ENCODE measurements at places on chromosomes 4 and X. TPM values are rescaled to one million over a fixed set of nuclear protein-coding genes. Genes with fewer than 3 reads are reported as not detected.

MAGEA1 gene
- total RNA-seq: not detected

NDNF gene
- not detected for total RNA-seq

SPARCL1 gene
- total RNA-seq: not detected

LINC00632 gene
- 2.8 TPM for total RNA-seq

NUDT11 gene
- total RNA-seq: 9.0 TPM

TCEANC gene
- 1.4 TPM for total RNA-seq

PAGE1 gene
- not detected for total RNA-seq

IL9R gene
- not detected for total RNA-seq

CT45A1 gene
- total RNA-seq: not detected

DUSP21 gene
- total RNA-seq: not detected

BMX gene
- 157 TPM for total RNA-seq

ZNF185 gene
- 29.1 TPM for total RNA-seq

HPGDS gene
- total RNA-seq: not detected

TCEAL4 gene
- 36.7 TPM for total RNA-seq

MAGEB1 gene
- not detected for total RNA-seq

Measured in thoracic aorta endothelial cell (primary cell).